ENCODE measurements at places on chromosomes 5 and 9.

DNA sequence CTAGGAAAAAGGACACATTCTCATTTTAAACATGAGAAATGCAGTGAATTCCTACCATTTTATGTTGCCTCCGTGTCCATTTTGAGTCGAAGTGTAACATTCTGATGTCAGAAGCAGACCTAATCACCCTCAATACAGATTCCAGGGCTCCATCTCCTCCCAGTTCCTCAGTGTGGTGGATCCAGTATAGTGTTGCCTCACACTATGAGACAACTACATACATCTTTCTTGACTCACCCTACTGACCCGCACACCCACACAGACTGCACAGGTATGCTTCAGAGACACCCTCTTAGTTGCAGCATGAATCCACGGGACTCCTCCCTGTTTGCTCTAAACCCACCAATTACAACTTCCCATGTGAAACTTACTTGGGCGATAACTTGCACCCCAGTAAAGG is 564.9 kb downstream of the SEMA5A start:
- no peak for DNase-seq

DNA sequence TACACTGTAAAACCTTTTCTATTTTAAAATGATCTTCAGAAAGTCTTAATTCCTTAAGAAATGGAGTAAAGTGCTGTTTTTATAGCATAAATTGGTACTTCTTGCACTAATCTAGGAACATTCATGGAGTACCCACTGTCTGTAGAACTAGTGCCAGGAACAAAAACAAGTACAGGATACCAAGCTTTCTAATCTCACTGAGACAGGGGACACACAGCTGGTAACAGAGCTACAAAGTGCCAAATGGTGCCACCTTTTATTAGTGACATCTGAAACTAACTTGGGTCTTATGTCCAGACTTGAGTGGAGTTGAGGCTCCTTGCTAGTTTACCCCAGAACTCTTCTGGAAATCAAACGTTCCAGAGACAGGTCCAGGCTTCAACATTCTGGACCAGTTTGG is 57.9 kb downstream of the RNF130 start:
- DNase-seq, result no peak

GRCh38 chr5:100444961-100445360 is 90.2 kb upstream of the FAM174A start:
- no peak for DNase-seq

DNA sequence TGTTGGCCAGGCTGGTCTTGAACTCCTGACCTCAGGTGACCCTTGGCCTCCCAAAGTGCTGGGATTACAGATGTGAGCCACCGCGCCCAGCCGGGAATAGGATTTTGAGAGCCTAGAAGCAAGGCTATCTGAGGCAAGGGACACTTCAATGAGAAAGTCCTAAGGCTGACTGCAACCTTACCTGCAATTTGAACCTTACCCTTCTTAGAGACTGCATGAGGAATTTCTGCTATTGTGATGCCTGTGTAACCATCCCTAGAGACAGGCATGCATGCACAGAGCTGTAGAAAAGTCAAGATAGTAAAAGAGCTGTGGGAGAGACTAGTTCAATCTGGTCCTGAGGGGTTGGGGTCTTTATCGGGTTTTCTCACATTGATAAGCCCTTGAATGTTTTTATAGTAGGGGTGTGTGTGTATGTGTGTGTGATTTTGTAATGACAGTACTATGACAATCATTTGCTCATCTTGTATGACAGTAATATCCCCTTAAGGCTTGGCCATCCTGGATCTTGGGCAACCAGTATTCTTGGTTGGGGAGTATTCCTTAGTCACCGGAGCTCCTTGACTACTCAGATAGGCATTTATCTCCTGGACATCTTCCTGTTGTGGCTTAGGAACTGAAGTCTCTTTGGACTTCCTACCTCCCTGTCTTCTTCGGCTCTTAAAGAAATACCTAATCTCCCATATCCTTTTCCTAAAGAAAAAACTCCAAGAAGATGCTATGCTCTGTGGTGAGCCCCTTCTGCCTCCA is 11.2 kb downstream of the DNAJB5 start:
- no peak for DNase-seq
